ENCODE measurements at places on chromosomes 1 and 21.

- DNase-seq = no peak
Measured at GRCh38 chr1:222829868-222830267, 15.0 kb downstream of the DISP1 start.

- no peak for DNase-seq
Measured at GRCh38 chr1:204313675-204314074, 46.1 kb downstream of the PLEKHA6 start.

GRCh38 chr1:89262643-89263042, 10.0 kb downstream of the GBP5 start:
- DNase-seq = no peak

DNA sequence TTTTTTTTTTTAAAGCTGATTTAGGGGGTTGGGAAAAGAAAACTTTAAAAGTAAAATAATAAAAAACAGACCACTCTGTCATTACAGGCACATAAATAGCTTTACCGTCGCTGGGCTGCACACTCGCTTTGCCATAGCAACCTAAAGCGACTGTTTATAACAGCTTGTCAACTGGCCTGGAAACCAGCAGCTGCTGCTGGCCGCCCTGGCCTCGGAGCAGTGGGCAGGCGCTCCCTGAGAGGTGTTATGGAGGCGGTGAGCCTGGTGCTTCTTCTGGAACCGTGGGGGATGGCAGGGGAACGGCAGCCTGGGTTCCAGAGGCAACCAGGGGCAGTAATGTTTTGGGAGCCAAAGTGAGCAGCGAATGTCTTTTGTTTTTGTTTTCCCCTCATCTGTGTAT, 45.7 kb downstream of the ATP2B4 start:
- no peak for DNase-seq

DNA sequence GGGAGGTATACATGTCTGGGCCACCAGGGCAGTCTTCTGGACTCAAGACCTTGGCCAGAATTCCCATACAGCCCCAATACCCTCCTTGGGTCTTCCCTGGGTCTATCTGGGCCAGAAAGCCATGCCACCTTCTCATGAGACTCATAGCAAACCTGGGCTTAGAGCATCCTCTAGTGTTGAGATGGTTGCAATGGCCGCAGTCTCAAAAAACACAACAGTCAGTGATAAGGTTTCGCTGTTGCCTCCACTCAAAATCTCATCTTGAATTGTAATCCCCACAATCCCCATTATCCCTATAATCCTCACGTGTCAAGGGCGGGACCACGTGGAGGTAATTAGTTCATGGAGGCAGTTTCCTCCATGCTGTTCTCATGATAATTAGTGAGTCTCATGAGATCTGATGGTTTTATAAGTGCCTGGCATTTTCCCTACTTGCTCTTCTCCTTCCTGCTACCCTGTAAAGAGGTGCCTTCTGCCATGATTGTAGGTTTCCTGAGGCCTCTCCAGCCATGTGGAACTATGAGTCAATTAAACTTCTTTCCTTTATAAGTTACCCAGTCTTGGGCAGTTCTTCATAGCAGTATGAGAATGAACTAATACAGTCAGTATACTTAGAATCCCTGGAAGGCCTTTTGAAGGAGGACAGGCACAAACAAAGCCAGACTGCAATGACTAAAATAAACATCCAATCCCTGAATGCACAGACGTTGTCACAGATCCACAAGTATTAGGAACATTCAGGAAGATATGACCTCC, 77.0 kb downstream of the CTH start:
- DNase-seq = no peak

- DNase-seq = no peak
Measured at GRCh38 chr1:22328331-22329147, 123.1 kb upstream of the ZBTB40 start.

Measured in NCI-H1930 (cell line).